ENCODE measurements at places on chromosomes 7 and 10. TPM values are rescaled to one million over a fixed set of nuclear protein-coding genes. Genes with fewer than 3 reads are reported as not detected.

GRCh38 chr7:84701524-84702306 is 485.1 kb downstream of the SEMA3D start:
- H3K4me3 ChIP-seq, result no peak overlapping the region
- peak; percentile 12 for DNase-seq
- no peaks in the 10 kb centered on the region for H3K36me3 ChIP-seq
- no peaks in the 10 kb centered on the region for H3K27me3 ChIP-seq

- no peaks in the 10 kb centered on the region for H3K4me1 ChIP-seq
- H3K36me3 ChIP-seq, result no peaks in the 10 kb centered on the region
- no peak overlapping the region for H3K4me3 ChIP-seq
- H3K27me3 ChIP-seq, result no peaks in the 10 kb centered on the region
- H3K27ac ChIP-seq, result no peak overlapping the region
Measured at GRCh38 chr7:101985057-101985902, 167.9 kb downstream of the CUX1 start.

DNA sequence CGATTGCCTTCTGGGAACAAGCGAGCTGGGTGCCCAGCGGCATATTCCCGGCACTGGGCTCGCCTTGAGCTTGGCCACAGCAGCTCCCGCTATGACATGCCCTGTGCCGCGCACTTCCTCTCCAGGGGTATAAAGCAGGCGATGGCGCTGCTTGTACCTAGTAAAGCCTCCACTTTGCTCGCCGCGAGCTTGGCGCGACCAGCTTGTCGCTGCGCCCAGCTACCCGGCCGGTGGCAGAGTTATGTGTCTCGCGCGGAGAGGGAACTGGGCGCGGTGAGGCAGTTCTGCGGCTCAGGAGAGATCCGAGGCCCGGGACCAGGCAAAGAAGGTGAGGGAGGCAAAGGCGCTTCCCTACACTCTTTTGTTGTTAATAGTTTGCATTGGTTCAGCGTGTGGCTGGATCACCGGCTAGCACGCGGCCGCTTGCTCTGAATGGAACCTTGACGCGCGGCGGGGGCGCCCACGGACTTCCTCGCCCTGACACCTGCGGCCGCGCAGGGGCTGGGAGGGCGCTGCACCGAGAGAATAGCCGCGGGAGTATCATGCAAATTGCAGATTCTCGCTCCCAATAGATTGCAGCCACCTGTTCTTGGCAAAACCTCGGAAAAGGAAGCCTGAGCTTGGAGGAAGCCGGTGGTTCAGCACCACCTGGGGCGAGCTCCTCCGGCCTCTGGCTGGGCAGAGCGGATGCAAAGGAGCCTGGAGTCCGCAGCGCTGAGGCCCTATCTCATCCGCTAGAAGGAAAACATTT is 3.0 kb upstream of the BUB3 start:
- H3K27me3 ChIP-seq, result peaks cover 29% of the 10 kb centered on the region
- H3K27ac ChIP-seq, result no peak overlapping the region
- no peak for DNase-seq
- peak overlapping the region; percentile 45 for H3K4me3 ChIP-seq

DNA sequence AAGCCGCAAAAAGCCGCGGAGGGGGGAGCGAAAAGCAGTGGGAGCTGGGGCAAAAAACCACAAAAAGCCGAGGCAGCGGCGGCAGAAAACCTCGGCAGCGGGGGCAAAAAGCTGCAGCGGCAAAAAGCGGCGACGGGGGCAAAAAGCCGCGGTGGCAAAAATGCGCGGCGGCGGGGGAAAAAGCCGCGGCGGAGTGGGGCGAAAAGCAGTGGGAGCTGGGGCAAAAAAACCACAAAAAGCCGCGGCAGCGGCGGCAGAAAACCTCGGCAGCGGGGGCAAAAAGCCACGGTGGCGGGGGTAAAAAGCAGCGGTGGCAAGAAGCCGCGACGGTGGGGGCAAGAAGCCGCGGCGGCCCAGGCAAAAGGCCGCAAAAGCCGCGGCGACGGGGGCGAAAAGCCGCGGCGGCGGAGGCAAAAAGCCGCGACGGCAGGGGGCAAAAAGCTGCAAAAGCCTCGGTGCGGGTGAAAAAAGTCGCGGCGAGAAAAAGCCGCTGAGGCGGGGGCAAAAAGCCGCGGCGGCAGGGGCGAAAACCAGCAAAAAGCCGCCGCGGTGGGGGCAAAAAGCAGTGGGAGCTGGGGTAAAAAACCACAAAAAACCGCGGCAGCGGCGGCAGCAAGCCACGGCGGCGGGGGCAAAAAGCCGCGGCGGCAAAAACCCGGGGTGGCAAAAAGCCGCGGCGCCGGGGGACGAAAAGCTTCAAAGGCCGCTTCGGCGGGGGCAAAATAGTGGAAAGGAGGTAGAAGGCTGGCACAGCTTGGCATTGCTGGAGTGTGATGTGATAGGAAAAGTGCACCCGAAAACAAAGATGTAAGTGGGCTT is 135.9 kb downstream of the ZNF92 start:
- no peaks in the 10 kb centered on the region for H3K4me1 ChIP-seq
- DNase-seq, result no peak
- H3K27ac ChIP-seq, result no peak overlapping the region
- H3K27me3 ChIP-seq, result no peaks in the 10 kb centered on the region
- peak overlapping the region; percentile 55 for H3K4me3 ChIP-seq

DNA sequence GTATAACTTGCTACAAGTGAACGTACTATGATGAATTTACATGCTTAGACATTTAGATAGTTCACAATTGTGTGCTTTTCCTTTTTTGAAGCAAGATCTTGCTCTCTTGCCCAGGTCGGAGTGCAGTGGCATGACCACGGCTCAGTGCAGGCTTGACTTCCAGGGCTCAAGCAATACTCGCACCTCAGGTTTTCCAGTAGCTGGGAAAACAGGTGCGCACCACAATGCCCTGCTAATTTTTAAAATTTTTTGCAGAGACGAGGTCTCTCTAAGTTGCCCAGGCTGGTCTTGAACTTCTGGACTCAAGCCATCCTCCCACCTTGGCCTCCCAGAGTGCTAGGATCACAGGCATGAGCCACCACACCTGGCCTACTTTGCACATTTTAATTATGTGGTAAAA is 1.8 kb downstream of the GPR15LG start:
- H3K36me3 ChIP-seq, result no peaks in the 10 kb centered on the region
- DNase-seq, result no peak
- H3K4me3 ChIP-seq, result no peak overlapping the region
- no peaks in the 10 kb centered on the region for H3K27me3 ChIP-seq

DNA sequence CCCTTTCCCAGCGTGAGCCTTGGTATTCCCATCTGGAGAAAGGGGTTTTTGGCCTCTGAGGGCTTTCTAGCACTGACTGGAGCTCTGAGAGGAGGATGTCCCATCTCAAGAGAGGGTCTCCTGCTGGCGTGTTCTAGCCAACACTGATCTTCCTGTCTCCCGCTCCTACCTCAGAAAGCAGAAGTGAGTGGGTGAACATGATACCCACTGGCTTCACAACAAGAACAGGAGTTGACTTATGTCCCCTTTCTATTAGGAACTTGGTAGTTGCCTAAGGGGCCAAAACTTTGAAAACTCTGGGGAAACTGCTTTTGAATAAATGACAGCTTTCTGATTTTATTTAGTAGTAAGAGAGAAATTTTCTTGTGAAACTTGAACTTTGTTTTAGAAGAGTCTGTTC is 113.1 kb upstream of the ADCY1 start:
- no peak overlapping the region for H3K4me3 ChIP-seq
- H3K27me3 ChIP-seq, result no peaks in the 10 kb centered on the region
- no peak for DNase-seq
- no peaks in the 10 kb centered on the region for H3K36me3 ChIP-seq
- H3K4me1 ChIP-seq, result no peaks in the 10 kb centered on the region
- H3K27ac ChIP-seq, result no peak overlapping the region

- H3K4me1 ChIP-seq, result no peaks in the 10 kb centered on the region
- peak overlapping the region; percentile 16 for H3K27ac ChIP-seq
- no peaks in the 10 kb centered on the region for H3K27me3 ChIP-seq
- H3K36me3 ChIP-seq, result no peaks in the 10 kb centered on the region
Measured at GRCh38 chr10:11551916-11552602, 59.4 kb downstream of the USP6NL start.

DNA sequence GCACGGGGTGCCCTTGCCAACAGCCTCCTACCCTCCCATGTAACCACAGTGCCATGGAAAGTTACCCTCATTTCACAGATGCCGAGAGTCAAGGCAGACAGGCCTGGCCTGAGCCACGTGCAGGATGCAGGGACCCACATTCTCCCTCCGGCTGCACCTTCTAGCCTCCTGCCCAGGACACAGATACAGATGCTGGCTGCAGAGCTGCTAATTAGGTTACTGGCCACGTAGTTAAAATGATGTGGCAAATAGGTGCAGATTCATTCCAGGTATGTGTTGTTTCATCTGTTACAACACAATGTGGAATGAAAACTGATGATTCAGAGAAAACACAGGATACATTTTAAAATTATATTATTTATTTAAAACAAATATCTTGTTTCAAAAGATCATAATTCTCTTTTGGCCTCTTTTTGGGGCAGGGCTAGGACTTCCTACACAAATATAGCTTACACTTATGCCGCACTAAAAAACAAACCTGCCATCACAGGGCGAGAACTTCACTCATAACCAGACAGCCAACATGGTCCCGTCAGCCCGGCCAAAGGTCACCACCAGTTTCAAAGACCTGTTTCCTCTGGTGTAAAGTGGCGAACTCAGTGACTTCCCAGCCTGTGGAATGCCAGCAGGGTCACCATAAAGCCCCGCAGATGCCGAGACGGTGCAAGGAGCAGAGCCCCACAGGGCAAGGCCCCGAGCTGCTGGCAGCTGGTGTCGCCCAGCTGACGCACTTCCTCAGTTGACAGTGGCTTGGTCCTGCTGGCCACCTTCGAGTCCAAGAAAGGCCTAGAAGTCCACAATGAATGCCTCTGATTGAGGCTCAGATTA is 83.5 kb downstream of the TNS3 start:
- DNase-seq, result no peak
- H3K27ac ChIP-seq, result peak overlapping the region; percentile 42
- no peaks in the 10 kb centered on the region for H3K36me3 ChIP-seq
- peaks cover 4% of the 10 kb centered on the region for H3K4me1 ChIP-seq
- no peak overlapping the region for H3K4me3 ChIP-seq
- no peaks in the 10 kb centered on the region for H3K27me3 ChIP-seq

DNA sequence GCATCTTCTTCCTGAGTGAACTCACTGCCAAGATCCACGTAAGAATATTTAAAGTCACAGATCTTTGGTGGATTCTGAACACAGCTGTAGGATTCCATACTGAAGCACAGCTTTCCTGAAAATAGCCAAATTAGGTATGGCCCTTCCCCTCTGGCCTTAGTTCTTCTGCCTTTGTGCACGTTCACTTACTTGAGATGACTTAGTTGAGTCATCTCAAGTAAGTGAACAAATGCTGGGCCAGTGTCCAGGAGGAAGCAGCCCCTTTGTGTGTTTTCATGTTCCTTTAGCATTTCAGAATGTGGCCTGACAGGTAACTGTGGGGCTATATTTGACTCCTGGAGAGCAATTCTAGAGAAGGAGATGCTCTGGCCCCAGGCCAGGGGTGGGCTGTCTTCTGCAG is 51.5 kb downstream of the CCNY start:
- no peak overlapping the region for H3K4me3 ChIP-seq
- H3K36me3 ChIP-seq, result no peaks in the 10 kb centered on the region
- no peak overlapping the region for H3K27ac ChIP-seq
- H3K4me1 ChIP-seq, result peaks cover 31% of the 10 kb centered on the region
- no peaks in the 10 kb centered on the region for H3K27me3 ChIP-seq
- DNase-seq, result no peak

DNA sequence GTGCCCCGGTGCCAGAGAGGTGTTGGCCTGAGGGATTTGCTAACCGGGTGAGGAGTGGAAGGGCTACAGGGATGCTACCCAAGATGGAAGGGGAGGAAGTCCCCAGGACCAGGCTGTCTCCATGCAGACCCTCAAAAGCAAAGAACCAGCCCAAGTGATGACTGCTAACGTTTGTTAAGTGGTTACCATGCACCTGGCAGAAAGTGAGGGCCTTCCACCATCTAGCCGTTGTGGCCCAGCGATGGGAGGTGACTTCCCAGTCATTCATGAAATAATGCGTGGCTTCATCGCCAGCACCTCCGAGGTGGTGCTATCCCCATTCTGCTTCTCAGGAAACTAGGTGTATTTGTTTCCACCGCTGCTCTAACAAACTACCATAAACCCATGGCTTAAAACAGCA is 86.8 kb upstream of the LANCL2 start:
- H3K36me3 ChIP-seq, result no peaks in the 10 kb centered on the region
- no peak overlapping the region for H3K27ac ChIP-seq
- H3K4me3 ChIP-seq, result no peak overlapping the region

DNA sequence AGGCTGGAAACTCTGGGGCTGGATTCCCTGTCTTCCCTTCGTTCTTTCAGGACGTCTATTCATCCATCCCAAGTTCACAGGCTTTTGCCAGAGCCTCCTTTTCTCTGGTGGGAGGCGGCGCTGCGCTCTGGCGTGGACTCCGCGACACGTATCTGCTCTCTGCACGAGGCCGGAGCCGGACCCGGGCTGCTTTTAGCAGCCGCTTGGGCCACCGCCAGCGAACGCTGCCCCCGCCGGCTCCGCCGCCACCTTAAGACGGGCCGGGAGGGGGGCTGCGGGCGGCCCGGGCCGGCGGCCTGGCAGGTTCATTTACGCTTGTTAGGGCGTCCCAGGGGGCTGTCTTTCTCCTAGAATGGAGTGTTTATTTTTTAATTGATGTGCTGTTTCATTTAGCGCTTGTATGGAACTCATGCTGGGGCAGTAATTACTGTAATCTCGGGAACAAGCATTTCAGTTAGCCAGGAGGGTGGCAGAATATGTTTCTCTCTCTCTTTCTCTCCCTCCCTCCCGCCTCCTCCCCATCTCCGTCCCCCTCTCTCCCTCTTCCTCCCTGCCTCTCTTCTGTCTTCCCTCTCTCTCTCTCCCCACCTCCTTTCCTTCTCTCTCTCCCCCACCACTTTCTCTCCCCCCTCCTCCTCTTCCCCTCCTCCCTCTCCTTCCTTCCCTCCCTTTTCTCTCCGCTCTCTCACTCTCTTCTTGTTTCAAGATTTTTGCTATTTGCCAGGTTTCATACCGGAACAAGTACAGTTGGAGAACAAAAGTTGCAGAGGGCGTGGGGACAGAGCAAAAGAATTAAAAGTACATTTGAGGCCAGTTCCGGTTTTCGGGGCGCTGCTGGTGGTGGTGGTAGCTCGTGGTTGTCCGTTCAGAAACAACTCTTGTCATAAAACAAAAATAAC is 1.3 kb upstream of the FZD8 start:
- peak overlapping the region; percentile 75 for H3K27ac ChIP-seq
- H3K4me1 ChIP-seq, result peaks cover 6% of the 10 kb centered on the region
- H3K4me3 ChIP-seq, result peak overlapping the region; percentile 83
- no peaks in the 10 kb centered on the region for H3K36me3 ChIP-seq
- no peaks in the 10 kb centered on the region for H3K27me3 ChIP-seq

- no peak overlapping the region for H3K4me3 ChIP-seq
- H3K4me1 ChIP-seq, result peaks cover 71% of the 10 kb centered on the region
- no peaks in the 10 kb centered on the region for H3K27me3 ChIP-seq
Measured at GRCh38 chr10:28281726-28282315, 21.0 kb downstream of the MPP7 start.

DNA sequence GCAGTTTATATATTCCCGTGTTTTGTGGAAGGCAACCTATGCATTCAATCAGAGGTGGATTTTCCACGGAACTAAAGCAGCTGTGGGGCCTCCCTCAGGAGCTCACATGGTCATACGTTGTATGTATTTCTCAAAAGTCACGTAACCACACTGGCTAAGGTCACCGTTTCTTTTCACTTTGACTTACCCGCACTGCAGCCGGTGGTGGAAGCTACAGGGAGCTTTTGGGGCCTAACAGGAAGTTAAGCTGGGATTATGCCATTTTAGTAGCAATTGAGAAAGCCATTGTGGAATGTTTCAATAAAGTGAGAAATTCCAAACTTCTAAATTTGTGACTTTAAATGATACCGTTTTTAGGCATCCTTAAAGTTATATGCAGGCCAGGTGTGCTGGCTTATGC is 111.2 kb upstream of the KLF6 start:
- no peaks in the 10 kb centered on the region for H3K36me3 ChIP-seq
- no peaks in the 10 kb centered on the region for H3K27me3 ChIP-seq
- no peak overlapping the region for H3K4me3 ChIP-seq
- peaks cover 9% of the 10 kb centered on the region for H3K4me1 ChIP-seq

Gene SPDYE5
- total RNA-seq, result not detected

Gene GDF10
- total RNA-seq, result 1.2 TPM

Gene SFTPA1
- total RNA-seq, result not detected

Data from ascending aorta (tissue), 2 donors.